ENCODE measurements at places on chromosomes 16 and 17. TPM values are rescaled to one million over a fixed set of nuclear protein-coding genes. Genes with fewer than 3 reads are reported as not detected.
A peak's percentile ranks its signal among the peaks of the same experiment; 100 is the strongest.

DNA sequence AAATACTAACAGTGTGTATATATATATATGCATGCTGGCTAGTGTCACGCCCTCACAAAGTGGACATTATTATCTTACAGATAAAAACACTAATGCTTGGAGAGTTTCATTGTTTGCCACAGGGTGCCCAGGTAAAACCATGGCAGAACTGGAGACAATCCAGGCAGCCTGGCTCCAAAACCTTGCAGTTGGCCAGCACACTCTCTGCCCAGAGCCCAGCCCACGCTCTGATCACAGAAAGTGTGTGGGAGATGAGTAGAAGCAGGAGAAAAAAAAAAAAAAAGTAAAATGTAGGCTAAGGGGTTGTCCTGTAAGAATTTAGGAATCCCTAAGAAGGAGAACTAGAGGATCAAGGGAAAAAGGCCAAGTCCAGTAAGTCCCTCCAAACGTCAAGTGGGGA is 538.0 kb downstream of the CDH13 start:
- DNase-seq = no peak

GRCh38 chr16:59260892-59261291 is 526.8 kb upstream of the GOT2 start:
- no peak for DNase-seq

- no peak for DNase-seq
These were observed 214.9 kb downstream of the STX8 start for GRCh38 chr17:9360677-9361081.

DNA sequence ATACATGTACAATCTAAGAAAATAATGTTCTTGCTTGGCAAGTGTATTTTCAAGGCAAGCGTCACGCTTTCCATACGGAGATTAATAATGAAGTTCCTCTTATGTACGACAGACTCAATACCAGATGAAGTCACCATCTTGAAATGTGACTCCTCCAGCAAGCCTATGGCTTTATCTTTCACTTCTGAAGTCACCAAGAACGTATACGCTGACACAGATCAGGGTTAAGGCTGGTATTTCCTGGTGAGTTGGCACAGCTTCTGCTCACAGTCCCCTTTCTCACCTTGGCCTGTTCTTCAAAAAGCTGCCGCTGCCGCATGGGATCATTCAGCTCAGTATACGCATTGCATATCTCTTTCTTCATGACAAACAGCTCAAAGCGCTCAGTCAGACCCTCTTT is 6.1 kb upstream of the ADAT1 start:
- DNase-seq = no peak

GRCh38 chr16:64933885-64934284 is 188.0 kb downstream of the CDH11 start:
- peak; percentile 23 for DNase-seq

DNA sequence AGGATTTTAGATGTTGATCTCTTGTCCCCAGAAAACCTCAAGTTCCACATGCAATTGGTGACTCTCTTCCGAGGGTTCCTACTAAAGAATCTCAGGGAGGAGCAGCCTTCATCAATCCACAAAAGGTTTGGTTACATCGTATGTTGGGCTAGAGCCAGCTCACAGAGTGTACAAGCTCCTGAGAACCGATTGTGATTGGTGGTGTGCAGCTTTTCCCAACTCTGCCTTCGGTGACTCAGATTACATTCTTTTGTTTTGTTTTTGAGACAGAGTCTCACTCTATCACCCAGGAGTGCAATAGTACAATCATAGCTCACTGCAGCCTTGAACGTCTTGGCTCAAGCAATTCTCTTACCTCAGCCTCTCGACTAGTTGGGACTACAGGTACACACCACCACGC is 172.4 kb downstream of the PMP22 start:
- no peak for DNase-seq

- DNase-seq = no peak
These were observed 382.3 kb upstream of the EEF2KMT start for GRCh38 chr16:5479926-5480325.

Gene BIRC5
- total RNA-seq = 13.2 TPM

Gene ENPP7
- not detected for total RNA-seq
